ENCODE measurements at places on chromosomes 11 and 22.
A peak's percentile ranks its signal among the peaks of the same experiment; 100 is the strongest.

GRCh38 chr11:47869544-47870393 is 21.6 kb upstream of the NUP160 start:
- DNase-seq, result no peak

DNA sequence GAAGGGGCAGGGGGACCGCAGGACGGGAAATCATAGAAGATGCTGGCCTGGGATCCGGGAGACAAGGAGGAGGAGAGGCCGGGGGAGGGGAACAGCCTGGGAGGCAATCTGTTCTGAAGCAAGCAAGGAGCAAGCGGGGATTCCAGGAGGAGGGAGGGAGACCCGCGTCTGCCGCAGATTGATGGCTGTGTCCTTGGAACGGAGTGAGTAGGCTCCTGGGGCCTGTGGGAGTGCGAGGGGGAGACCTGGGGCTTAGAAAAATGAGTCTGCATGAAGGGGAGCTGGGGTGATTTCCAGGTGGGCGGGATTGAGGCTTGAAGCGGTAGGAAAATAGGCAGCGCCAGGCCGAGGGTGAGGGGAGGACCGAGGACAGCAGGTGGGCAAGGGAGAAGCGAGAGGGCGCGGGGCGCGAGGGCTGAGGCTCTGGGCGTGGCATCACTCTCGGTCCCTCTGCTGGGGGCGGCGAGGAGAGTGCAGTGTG is 1.6 kb upstream of the LRRC55 start:
- no peak for DNase-seq

DNA sequence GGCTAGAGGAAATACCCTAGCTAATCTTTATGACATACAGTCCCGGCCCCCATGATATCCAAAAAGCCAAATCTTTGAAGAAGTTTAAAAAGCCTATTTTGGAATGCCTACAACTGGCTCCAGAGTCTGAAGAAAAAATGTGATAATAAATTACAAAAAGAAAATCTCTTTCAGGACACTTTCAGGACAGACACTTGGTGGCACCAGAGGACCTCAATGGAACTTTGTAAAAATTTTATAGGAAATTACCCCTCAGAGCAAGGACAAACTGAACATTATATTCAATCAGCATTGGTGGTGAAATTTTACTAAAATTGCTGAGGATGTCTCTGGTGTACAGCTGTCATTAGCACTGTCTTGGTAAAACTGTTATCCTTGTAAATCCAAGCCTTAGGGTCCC is 81.0 kb downstream of the CCDC73 start:
- DNase-seq, result no peak

GRCh38 chr11:2277933-2278523 is 7.6 kb upstream of the ASCL2 start:
- no peak for DNase-seq

DNA sequence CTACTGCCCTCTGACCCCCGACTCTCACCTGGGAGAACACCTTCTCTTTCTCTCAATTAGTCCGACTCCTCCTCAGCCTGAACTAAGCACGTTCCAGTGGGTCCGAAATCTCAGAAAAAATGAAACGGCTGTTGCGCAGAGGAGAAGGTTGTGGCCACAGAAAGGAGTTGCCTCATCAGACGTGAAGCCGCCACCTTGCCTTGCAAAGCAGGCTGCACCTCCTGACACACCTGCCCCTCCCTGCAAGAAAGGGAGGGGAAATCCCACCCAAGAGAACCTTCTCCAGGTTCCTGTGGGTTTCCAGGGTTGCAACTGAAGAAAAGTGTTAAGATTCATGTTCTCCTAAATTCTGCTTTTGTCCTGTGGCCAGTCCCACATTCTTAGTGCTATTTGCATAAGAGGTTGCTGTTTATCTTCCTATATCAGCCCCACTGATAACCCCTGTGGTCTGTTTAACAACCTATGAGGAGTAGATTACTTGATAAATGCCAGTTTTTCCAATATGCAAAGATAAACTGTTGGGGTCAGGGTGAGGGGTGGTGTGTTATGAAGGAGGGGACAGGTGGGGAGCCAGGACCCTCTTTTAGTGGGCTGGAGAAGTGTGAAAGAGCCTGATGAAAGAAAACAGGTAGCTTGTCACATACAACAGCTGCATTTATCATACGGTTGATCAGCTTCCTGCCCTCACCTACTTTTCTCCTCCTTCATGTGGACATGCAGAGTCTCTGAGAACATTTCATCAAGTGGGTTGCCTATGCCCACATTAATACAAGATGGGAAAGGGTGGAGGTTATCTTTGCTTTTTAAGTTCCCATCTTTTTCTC is 18.2 kb downstream of the ZBTB16 start:
- DNase-seq, result no peak

- DNase-seq, result no peak
Measured at GRCh38 chr11:78965432-78965831, 390.8 kb upstream of the NARS2 start.

GRCh38 chr22:35172442-35172841 is 84.9 kb upstream of the HMGXB4 start:
- no peak for DNase-seq

GRCh38 chr22:27046086-27046485 is 388.7 kb downstream of the MIAT start:
- DNase-seq, result no peak

DNA sequence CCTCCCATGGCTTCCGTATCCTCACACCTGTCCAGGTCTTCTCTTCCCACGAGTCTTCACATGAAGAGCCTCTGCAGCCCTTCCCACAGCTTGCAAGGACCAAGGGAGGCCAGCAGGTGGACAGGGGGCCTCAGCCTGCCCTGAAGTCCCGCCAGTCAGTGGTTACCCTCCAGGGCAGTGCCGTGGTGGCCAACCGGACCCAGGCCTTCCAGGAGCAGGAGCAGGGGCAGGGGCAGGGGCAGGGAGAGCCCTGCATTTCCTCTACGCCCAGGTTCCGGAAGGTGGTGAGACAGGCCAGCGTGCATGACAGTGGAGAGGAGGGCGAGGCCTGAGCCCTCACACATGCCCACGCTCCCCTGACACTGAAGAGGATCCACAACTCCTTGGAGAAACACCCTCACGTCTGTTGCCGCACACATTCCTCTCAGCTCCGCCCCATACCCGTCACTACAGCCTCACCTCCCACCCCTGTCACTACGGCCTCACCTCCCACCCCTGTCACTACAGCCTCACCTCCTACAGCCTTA is 8.3 kb downstream of the SSH3 start:
- DNase-seq, result no peak

DNA sequence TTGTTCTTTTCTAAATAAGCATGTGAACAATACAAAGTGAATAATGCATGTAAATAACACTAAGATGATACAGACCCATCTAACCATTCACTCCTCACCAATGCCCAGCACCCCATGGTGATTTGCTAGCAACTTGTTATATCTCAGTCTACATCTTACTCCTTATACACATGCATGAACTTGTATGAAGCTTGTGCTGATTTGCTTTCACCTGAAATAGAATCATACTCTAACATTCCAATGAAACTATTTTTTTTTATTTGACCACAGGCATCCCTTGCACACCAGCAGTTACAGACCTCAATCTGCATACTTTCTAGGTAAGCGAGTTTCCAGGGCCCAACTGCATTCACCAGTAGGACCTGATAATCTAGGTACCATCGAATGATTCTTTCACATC is 873.6 kb downstream of the OPCML start:
- DNase-seq, result no peak

DNA sequence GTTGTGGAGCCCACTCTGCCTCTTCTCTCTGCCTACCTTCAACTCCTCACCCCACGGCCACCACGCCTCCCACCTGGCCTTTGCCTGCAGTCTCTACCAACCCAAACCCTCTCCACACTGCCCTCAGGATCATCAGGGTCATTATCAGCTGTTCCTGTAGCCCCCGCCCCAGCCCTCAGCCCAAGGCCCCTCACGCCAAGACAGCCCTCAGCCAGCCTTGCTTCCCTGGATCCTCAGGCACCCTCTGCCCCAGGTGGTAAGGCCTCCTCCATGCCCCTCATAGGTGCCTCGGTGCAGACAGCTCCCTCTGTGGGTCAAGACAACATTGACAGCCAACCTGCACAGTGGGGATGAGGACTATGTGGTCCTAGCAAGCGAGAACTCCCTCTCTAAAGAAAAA is 1.7 kb downstream of the SBF1 start:
- DNase-seq, result no peak

GRCh38 chr11:15704064-15704463 is 589.3 kb downstream of the INSC start:
- no peak for DNase-seq

DNA sequence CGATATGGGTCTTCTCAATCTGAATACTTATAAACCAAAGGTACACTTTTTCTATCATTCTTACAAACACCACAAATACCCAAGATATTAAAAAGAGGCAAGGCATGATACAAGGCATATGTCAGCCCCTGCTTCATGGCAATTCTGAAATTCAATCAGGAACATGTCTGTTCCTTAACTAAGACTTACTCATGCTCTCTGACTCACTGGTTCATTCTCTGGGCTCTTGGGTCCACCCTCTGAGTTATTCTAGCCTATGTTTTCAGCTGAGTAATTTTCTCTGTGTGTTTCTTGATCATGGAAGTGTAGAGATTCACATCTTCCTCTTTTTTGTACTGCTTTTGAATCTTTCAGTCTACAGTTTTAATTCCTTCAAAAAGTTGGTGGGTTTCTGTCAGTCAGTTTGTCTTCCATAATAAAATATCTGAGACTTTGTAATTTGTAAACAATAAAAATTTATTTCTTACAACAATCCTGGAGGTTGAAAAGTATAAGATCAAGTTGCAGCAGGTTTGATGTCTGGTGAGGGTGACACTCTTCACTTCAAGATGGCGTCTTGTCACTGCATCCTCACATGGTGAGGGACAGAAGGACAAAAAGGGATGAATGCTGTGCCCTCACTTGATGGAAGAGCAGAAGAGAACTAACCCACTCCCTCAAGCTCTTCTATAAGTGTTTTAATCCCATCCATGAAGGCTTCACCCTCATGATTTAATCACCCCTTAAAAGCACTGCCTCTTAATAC is 211.7 kb downstream of the FAM76B start:
- DNase-seq, result peak; percentile 79

DNA sequence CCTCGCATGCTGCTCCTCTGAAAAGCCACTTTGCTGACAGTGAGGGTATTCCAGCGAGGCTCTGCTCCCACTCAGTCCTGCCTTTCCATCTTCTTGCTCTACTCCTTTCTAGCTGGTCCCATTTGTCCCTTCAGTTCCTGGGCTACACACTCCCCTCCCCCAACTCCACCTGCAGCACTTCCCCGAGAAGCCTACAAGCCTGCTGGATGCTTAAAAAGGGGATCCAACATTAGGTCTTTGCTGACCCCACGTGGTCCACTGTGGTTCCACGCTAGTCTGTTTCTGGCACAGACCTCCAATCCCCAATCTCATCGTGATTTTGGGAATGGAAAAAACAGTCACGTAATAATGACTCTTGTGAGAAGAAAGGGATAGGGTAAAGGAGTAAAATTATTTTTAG is 121.6 kb upstream of the SNX19 start:
- no peak for DNase-seq

DNA sequence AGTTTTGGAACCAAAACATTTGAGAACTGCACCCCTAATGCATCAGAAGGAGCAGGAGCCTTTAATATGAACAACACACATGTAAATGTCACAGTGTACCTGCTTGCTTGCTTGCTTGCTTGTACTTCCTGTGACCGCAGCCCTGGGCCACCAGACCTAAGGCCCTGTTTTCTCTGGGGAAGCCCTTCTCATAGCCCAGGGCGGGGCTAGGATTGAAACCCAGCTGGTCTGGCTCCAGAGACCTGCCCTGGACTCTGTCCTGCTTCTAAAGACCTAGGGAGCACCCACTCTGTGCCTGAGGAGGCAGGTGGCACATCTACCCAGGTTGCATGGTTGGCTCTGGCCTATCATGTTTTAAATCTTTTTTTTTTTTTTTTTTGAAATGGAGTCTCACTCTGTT is 7.6 kb upstream of the MCM5 start:
- no peak for DNase-seq
